ENCODE measurements at places on chromosomes 7 and 10. TPM values are rescaled to one million over a fixed set of nuclear protein-coding genes. Genes with fewer than 3 reads are reported as not detected.

The SFRP5 gene
- total RNA-seq: 3.0 TPM

The ZEB1 gene
- 11.3 TPM for total RNA-seq

The HHEX gene
- not detected for total RNA-seq

The SMO gene
- 20.4 TPM for total RNA-seq

The GHRHR gene
- not detected for total RNA-seq
